ENCODE measurements at places on chromosomes 7 and 10.

GRCh38 chr7:104442481-104442880 lies 114.1 kb downstream of the LHFPL3 start:
- no peak for DNase-seq

GRCh38 chr7:102103027-102103372 lies 183.7 kb upstream of the SH2B2 start:
- no peak for DNase-seq

- DNase-seq, result no peak
Observed at GRCh38 chr10:78964952-78965633, 103.7 kb upstream of the ZMIZ1 start.

DNA sequence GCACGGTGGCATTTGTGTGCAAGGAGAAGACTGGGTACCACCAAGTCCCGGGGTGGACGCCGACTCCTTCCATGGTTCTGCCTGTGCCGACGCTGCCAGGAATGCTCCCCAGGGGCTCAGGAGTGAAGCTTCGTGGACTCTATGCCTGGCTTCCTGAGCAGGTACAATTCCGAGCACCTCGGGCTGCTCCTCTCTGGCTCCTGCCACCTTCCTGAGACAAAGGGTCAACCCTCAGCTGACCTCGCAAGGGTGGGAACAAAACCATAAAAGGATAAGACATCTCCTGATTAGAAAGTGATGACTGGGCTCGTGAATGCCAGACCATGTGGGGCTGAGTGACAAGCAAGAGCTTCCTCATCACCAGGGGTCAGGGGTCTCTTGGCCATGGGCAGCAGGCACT lies 31.8 kb downstream of the CALML3 start:
- no peak for DNase-seq

DNA sequence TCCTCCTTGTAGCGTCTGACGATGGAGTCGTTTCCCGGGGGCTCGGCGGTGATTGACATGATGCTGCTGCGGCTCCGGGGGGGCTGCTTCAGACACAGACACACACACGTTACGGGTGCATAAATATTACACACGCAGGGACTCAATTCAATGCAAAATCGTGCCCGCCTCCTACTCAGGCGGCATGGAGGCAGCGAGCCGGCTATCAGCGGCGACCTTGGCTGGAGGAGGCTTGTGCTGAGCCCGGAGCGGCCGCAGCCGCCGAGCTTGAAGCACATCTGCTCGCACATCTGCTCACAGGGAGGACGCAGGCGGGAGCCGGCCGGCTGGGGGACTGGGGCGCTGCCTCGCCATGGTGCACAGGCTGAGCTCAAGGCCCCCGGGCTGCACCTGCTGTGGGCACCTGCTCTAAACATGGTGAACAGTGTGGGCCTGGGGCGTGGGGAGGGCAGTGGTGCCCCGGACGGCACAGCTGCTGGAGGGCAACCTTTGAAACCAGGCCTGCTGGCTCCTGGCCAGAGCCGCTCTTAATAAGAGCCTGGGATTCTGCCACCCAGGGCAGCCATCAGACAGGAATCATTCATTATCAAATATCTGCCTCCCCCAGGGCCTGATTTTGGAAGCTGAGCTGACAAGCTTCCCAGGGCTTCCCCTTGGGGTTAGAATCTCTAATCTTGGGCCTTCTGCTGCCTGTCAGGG lies 84.7 kb upstream of the GNA12 start:
- no peak for DNase-seq

All from stimulated activated CD4-positive, alpha-beta T cell treated with anti-CD3 and anti-CD28 coated beads, Interleukin-2, amount 100 ng/mL, for 4 hours (primary cell).